ENCODE measurements at places on chromosomes 2 and 18. TPM values are rescaled to one million over a fixed set of nuclear protein-coding genes. Genes with fewer than 3 reads are reported as not detected.
A peak's percentile ranks its signal among the peaks of the same experiment; 100 is the strongest.

GRCh38 chr2:54728669-54729120, 5.2 kb downstream of the EML6 start:
- peak; percentile 21 for DNase-seq

DNA sequence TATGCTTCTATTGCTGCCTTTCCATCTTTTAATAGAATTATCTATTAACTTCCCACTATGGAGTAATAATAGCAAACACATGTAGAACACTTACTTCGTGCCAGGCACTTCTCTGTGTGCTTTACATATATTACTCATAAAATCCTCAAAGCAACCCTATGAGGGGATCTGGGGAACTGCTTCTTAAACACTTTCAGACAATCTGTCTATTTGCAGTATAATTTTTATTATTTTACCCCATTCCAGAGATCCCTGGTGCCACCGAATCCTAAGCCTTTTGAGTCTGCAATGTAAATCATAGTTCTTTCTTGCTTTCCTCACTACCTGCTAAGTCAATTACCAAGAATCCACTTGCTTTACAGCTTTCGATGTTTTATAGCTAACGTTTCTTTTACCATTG, 25.6 kb upstream of the GCFC2 start:
- peak; percentile 48 for DNase-seq

The PROC gene
- 3.6 TPM for total RNA-seq

DNA sequence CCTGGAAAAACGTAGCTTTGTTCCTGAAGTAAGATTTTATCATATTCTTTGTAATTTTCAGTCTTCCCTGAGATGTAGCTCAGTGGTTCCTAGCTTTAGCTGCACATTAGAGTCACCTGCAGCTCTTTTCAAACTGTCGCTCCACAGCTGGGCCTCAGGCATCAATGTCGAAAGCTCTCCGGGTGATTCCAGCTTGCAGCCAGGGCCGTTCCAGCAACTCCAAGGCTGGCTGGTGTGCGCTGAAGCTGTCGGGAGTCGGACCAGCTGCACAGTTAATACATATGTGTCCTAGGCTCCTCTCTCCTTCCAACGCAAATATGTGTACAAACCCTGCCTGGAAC, 609 bp upstream of the ZNF2 start:
- DNase-seq = no peak

DNA sequence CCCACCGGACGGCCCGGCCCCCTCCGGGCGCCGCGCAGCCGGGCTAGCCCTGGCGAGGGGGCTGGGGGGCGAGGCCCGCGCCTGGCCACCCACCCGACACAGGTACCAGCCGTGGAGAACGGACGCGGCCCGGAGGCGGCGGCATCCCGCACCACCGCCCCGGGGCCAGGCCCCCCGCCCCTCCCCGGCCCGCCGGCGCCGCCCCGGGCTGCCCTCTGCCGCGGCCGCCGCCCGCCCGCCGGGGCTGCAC, 405 bp downstream of the SOS1 start:
- DNase-seq = no peak

The C2orf92 gene
- total RNA-seq = 17.3 TPM

The CPLX4 gene
- 2.4 TPM for total RNA-seq

GRCh38 chr2:232967474-232967873, 45.6 kb downstream of the NGEF start:
- DNase-seq = no peak

Measured in umbilical cord (tissue), 2 donors.